ENCODE measurements at places on chromosomes 6 and 20. TPM values are rescaled to one million over a fixed set of nuclear protein-coding genes. Genes with fewer than 3 reads are reported as not detected.

GRCh38 chr6:10769419-10769818 lies 21.8 kb downstream of the TMEM14B start:
- DNase-seq, result no peak

DNA sequence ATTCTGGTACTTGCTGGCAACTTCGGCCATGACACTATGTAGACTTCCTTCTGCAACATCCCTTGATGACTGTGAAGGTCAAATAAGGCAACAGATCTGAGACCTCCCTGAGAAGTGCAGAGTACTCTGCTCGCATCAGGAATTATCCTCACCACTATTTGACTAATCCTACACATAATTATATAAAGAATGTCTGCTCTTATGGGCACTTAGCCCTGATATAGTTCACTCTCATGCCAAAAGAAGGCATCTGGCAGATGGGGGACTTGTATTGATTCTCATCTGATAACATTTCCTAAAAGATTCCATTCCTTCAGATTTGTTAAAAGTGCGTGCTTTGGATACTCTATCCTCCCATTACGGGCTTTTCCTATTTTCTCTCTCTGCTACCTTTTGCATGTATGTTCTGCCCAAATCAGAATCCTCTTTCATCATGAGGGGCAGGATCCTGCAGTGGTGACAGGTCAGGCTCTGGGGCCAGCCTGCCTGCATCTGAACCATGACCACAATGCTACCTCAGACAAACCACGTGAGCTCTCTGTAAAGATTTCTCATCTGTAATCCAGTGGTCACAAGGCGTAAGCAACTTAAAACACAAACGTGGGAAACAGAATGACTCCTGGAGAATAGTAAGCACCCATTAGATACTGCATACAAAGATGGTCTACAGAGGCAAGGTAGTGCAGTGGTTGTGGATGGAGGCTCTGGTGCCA lies 134.0 kb downstream of the GJA10 start:
- DNase-seq, result no peak

DNA sequence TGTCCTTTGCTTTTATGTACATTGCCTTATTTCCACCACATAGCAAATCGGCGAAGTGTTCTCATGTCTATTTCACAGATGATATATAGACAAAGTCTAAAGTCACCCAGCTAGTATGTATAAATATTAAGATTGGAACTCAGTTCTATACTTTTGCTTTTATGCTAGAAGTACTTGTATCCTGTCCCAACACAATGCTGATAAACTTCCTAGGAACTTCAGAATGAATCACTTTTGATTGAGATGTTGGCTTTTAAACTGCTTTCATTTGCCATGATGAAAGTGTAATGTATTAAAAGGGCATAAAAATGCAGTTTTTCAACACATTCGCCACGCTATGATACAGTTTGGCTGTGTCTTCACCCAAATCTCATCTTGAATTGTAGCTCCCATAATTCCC lies 50.8 kb downstream of the GCLC start:
- no peak for DNase-seq

Gene AGER
- polyA plus RNA-seq, result not detected

Gene ELOVL4
- 0.32 TPM for polyA plus RNA-seq

DNA sequence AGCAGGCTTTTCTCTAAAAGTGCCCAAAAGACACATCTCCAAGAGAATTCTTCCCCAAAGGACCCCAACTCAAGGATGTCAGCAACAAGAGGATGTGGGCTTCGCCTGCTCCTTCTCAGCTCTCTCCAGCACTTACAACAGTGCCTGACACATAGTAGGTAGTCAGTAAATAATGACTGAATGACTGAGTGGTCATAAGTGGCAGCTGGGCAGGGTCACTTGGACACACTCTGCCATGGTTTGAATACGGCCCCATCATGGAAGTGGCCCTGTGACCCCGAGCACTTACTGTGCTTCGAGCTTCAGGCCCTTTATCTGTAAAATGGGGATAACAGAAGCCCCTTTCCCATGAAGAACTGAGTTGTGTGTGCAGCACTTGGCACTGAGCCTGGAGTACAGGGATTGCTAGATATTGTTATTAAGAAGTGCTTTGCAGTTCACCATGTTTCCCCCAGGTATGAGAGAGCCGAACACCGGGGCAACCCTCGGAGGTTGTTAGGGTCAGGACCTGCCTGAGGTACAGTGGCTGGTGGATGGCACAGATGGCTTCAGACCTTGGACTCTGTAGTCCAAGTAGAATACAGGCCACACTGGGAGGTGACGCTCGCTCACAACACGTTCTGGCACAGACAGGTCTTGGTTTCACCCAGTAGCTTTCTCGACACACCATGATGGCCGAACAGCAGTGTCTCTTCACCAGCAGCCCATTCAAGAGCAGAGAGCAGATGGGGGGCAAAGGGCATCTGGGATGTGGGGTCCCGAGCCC lies 56.0 kb downstream of the NOL4L start:
- no peak for DNase-seq

Gene LY86
- polyA plus RNA-seq, result 1.5 TPM

Gene SPTLC3
- not detected for polyA plus RNA-seq

Gene NANP
- polyA plus RNA-seq, result 1.1 TPM

DNA sequence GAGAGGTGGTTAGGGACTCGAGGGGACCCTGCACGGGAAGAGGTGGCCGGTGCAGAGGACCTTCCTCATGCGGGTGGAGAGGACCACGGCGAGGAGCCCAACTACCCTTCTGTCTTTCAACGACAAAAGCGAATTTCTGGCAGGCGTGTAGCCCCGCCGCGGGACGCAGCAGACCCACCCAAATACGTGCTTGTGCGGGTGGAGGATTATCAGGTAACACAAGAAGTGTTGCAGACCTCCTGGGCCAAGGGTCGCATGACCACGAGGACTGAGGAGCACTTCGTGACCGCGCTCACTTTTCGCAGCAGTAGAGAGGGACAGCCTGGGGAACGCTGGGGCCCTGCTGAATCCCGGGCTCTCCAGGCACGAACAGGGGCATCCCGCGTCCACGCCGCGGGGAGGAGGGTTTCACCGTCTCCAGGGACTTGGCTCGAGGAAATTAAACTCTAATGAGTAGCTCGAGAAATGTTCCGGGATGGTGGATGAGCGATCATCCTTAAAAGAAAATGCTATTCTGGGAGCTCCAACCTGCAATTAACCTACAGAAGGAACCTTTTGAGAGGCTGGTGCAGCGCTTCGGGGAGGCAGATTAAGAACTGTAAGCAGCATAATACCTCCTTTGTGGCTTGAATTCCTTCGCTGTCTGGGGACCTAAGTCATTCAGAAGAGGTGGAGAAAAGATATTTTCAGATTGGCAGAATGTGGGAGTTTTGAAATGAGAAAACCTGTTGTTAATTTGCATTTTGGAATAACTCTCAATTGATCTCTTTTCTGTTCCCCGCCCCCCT lies 804 bp downstream of the C6orf141 start:
- peak; percentile 3 for DNase-seq

Gene OOEP
- 0.25 TPM for polyA plus RNA-seq

Gene ETV7
- 11.6 TPM for polyA plus RNA-seq

DNA sequence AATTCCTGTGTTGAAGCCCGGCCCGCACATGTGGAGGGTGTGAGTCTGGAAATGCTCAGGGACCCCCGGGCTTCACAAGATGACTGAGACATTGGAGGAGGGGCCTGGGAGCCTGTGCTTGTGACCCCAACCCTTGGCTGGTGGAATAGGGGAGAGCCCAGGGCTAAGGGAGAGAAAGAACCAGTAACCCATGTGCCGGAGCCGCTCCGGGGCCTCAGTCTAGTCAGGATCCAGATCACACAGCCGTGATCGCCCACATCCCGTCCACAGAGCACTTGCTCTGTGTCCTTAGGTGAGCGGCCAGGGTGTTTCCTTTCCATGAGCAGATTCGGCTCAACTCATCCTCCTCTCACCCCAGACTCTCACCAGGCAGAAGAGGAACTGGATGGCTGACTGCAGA lies 152.3 kb upstream of the RPS6KA2 start:
- no peak for DNase-seq

DNA sequence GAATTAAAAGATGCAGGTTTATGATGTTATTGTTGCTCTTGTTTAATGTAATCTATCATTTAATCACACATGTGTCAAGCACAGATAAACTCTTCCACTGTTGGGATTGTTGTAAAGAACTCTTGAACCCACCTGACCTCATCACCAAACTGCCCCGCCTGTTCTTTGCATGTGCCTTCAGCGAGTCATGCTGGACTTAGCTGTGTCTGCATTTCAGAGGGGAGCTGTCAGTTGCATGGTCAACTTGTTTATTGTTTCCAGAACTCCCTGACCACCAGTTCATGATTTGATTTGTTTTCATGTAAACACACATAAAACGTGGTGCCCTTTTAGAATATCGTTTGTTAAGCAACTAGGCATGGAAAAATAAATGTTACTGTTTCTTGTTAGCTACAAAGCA lies 93.6 kb downstream of the KHDC1L start:
- no peak for DNase-seq

- DNase-seq, result no peak
Measured at GRCh38 chr20:62524505-62524911, 48.7 kb upstream of the GATA5 start.

Gene EPB41L2
- polyA plus RNA-seq, result 3.3 TPM

Gene SLC16A10
- 33.2 TPM for polyA plus RNA-seq

DNA sequence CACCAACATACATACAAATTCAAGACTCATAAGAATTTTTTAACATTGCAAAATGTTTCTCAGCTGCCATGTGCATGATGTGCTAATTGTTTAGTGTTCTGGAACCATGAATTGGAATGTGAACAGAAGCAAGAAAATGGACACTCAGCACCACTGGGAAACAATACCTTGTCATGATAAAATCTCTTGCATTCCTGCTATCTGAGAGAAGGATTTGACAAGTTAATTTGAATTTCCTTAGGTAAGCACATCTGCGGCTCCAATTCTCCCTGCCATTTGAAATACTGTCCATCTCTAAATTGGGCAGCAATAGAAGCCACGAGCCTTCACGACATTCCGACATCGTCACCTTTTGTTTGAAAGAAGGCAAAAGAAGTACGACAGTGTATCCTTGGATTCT lies 1104.6 kb upstream of the MAP3K7 start:
- DNase-seq, result no peak

Gene JAG1
- 0.06 TPM for polyA plus RNA-seq

Gene KIF6
- not detected for polyA plus RNA-seq

Gene FRK
- not detected for polyA plus RNA-seq

Gene SLC12A5
- not detected for polyA plus RNA-seq

DNA sequence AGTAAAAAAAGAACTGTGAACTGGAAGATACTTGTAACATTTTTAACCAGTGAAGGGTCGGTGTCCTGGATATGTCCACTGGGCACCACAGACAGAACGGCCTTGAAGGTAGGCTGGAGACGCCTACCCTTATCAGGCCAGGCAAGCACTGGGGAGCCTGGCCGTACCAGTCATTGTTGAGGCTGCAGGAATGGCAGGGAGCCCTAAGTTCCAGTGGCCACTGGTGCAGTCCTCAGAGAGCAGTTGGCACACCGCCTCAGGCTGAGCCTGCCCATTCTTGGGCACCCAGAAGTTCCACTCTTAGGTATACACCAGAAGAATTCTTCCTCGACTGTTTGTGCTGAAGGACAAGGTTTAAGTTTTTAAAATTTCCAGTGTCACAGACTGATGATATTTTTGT lies 20.5 kb downstream of the DNAJC5 start:
- no peak for DNase-seq

- DNase-seq, result no peak
Measured at GRCh38 chr6:27685279-27685678, 212.4 kb upstream of the ZNF184 start.

GRCh38 chr20:63083831-63084562 lies 77.2 kb upstream of the BHLHE23 start:
- no peak for DNase-seq

- DNase-seq, result no peak
Measured at GRCh38 chr6:35178932-35179832, 34.6 kb upstream of the SCUBE3 start.

Gene EYA4
- not detected for polyA plus RNA-seq

GRCh38 chr6:95142101-95142500 lies 435.2 kb upstream of the MANEA start:
- DNase-seq, result no peak

DNA sequence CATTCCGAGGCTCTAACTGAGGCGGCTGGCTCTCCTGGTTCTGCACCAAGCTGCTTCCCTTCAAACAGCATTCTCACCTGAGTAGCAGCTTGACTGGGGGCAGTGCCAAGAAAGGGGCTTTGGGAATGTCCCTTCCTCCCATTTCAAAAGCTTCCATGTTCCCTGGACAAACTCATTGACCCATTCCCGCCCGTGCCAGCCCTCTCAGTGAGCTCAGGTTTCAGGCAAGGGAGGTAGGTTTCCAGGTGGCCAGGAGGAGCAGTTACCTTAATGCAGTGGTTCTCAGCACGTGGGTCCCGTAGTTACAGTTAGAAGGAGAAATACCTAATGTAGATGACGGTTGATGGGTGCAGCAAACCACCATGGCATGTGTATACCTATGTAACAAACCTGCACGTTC lies 135.2 kb downstream of the ELOVL4 start:
- no peak for DNase-seq

Gene RALY
- polyA plus RNA-seq, result 216 TPM

GRCh38 chr6:31639449-31639861 lies 13.0 kb downstream of the BAG6 start:
- DNase-seq, result no peak

Data from CD4-positive, CD25-positive, alpha-beta regulatory T cell (primary cell).